SHP77 treated with DMSO at 0.1 percent for 48 hours (cell line): ENCODE measurements at places on chromosomes 6 and 20.

DNA sequence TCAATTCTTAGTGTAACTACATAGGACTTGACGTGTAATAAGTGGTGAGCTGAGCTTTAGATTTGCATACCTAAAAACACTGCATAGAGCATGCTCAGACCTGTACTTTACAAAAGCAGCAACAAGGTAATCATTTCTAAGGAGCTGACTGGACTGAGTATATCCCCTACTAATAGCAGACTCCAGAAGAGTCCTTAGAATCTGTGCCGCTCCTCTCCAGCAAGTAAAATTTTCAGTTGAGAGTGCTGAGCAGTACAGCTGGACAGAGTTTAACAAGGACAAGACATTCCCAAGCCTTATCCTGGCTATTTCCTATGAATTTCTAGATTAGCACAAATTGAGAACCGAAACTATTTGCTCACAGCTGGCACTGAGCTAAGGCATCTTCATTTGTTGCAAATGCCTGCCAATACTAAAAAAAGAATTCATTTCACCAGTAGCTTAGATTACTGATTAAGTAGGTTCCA lies 26.1 kb upstream of the KLHL31 start:
- no peak for DNase-seq

DNA sequence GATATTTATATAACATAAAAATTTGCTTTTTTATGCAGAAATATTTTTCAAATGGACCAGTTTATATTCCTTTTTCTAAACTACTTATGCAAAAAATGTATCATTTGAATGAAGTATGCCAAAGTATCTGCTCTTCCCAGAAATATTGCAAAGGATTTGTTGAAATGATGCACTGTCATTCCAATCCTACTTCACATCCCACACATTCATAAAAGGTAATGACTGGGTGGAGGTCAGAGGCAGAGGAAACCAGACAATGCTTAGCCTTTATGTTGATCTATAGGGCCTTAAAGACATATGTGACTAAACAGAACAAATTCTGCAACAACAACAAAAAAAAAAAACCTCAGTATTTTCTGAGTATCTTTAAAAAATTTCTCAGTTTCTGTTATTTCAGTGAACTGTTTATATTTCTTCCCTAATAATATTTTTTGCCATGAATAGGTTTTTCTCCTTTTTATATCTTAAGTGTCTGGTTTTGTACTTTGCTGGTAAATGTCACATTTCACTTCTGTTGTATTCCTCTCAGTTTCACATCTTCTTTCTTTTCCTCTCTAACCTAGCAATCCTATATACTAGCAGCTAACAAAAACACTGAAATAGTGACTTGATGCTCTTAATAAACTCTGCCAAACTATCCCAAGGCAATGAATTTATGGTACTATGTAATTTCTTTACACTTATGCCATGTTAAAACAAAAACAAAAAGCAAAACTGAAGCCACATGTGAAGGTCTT lies 374.1 kb downstream of the BCKDHB start:
- DNase-seq: no peak

GRCh38 chr20:48826069-48826468 lies 1.7 kb downstream of the PREX1 start:
- no peak for DNase-seq

DNA sequence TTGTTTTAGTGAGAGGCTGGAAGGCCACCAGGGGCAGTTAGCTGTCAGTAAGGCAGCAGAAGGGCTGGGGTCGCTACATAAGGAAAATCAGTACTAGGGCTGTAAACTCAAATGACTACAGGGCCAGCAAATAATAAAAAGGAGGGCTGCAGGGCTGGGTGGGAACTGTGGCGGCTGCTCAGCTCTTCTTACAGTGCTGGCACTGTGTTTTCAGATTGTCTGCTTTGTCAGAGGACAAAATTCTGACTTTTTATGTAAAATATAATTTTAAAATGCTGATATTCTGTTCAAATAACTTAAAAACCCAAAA lies 23.2 kb downstream of the HLA-A start:
- DNase-seq: no peak

- DNase-seq: no peak
Measured at GRCh38 chr6:16333580-16333979, 95.2 kb downstream of the GMPR start.

DNA sequence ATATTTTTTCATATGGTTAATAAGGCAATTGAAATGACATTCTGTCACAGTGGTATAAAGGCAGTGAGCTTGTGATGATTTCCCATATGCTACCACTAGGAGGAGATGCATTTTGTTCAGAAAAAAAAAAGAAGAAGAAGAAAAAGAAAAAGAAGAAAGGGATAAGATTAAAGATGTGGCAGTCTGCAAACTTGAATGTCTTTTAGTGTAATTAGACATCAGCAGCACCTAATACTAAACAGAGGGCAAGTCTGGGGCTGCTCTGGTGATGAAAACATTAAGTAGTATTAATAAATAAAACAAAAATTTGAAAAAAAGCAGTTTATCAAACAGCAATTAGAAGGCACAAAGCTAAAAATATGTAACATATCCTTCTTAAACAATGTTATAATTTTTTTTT lies 95.4 kb upstream of the DEFB112 start:
- DNase-seq: no peak
